ENCODE measurements at places on chromosomes 16 and 17. TPM values are rescaled to one million over a fixed set of nuclear protein-coding genes. Genes with fewer than 3 reads are reported as not detected.

- no peaks in the 10 kb centered on the region for H3K4me1 ChIP-seq
- no peaks in the 10 kb centered on the region for H3K27me3 ChIP-seq
- no peaks in the 10 kb centered on the region for H3K36me3 ChIP-seq
- no peak for DNase-seq
Measured at GRCh38 chr16:51635181-51635580, 484.1 kb upstream of the SALL1 start.

DNA sequence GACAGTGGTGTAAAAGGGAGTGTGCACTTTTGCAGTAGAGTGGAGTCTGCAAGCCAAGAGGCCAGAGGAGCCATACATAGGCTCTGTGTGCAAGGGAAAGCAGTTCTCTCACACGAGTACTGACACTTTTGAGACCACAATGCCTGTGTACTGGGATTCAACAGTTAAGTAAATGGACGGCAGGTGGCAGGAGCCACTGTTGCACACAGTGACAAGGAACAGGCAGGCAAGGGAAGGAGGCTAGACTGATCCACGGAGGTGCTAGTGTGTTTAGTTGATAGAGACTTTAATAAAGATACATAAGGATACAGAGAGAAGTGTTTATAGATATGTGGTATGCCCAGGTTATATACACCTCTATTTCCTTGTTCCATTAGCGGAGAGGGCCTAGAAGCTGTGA is 67.0 kb downstream of the MPRIP start:
- no peaks in the 10 kb centered on the region for H3K36me3 ChIP-seq
- no peak for DNase-seq
- H3K27me3 ChIP-seq = no peaks in the 10 kb centered on the region
- H3K4me1 ChIP-seq = peaks cover 41% of the 10 kb centered on the region

- no peak overlapping the region for H3K27ac ChIP-seq
- no peaks in the 10 kb centered on the region for H3K4me1 ChIP-seq
- H3K4me3 ChIP-seq = no peak overlapping the region
- no peaks in the 10 kb centered on the region for H3K36me3 ChIP-seq
Measured at GRCh38 chr16:82488460-82488859, 138.3 kb upstream of the CDH13 start.

The ASPHD1 gene
- total RNA-seq = 3.9 TPM

DNA sequence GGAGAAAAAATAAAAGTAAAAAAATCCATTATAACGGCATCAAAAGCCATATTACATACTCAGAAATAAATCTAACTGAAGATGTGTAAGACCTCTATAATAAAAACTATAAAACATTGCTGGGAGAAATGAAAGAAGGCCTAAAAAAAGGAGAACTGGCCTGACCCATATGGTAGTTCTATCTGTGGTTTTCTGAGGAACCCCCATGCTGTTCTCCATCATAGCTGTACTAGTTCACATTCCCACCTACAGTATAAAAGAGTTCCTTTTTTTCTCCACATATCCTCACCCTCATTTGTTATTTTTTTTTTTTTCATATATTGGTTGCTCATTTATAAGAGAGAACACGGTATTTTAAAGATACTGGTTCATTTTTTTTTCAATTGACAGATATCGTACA is 191.8 kb downstream of the STX8 start:
- H3K27ac ChIP-seq = no peak overlapping the region
- no peaks in the 10 kb centered on the region for H3K27me3 ChIP-seq
- no peak overlapping the region for H3K4me3 ChIP-seq
- no peak for DNase-seq

The FOXL1 gene
- total RNA-seq = 2.0 TPM
